ENCODE measurements at places on chromosomes 5 and 9.

GRCh38 chr5:160802592-160802991, 49.4 kb downstream of the ATP10B start:
- no peak for DNase-seq

DNA sequence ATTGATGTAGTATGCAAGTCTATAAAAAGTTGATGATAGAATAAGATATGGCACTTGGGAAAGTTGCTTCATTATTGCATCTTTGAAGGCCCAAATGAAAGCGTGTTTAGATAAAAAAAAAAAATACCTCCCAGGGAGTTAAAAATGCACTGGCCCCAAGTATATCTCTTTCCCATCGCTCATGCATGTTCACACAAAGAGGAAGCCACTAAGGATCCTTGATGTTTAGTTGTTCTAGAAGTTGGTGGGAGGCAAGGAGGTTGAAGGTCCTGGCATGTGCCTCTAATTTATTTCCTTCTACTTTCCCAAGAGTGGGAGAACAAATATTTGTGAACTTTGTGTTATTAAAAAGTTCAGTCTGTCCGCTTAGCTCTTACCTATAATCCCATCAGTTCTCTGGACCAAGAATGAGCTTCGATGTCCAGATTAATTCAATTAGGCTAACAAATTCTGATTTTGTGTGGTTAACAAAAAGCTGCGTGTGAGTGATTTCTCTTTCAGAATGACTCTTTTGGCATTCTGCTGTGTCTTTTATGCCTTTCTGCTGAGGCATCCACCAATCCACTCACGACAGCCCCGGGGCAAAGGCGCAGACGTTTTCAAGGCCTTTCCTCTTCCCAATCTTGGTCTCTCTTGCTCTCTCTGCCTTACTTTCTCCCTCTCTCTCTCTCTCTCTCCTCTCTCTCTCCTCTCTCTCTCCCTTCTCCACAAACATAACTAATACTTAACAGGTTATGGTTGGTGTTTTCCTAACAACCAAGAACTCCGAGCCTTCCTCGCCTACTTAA, 135.1 kb upstream of the ERCC6L2 start:
- no peak for DNase-seq

- peak; percentile 15 for DNase-seq
These were observed 5.4 kb upstream of the FOXI1 start for GRCh38 chr5:170100066-170100943.

DNA sequence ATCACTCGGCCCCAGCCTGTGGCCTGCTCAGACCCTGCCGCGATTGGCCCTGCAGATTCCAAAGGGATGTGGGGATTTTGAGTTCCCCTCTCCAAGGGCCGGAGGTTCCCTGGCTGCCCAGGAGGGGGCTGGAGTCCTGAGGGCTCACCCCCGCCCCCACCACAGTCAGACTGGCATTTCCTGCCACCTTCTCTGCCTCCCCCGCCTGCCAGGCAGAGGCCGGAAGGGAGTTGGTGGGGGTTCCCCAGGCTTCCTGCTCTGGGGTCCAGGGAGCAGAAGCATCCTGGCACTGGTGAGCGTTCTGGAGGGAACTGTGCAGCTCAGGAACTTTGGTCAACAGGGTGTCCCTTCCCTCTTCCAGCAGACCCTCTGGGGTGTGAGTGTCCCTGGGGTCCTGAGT, 70.6 kb downstream of the RXRA start:
- peak; percentile 29 for DNase-seq

GRCh38 chr9:32647671-32648070, 12.2 kb upstream of the TAF1L start:
- no peak for DNase-seq

- no peak for DNase-seq
These were observed 44.1 kb downstream of the STK10 start for GRCh38 chr5:172143875-172144274.

DNA sequence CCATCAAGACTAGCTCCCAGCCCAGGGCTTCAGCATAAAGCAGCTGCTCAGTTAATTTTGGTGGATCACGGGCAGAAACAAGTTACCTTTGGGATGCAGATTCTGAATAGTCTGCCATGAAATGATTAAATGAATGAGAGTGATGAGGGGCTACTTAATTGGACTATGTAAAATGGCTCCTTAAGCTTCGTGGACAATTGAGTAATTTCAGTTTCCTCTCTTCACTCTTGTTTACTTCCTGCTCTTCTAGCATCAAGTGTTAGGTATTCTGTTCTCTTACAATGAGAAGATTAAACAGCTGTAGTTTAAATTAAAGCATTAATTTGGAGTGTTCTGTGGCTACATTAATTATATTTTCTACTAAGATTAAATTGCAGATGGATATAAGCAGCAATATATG, 28.1 kb downstream of the PIK3R1 start:
- DNase-seq: no peak

DNA sequence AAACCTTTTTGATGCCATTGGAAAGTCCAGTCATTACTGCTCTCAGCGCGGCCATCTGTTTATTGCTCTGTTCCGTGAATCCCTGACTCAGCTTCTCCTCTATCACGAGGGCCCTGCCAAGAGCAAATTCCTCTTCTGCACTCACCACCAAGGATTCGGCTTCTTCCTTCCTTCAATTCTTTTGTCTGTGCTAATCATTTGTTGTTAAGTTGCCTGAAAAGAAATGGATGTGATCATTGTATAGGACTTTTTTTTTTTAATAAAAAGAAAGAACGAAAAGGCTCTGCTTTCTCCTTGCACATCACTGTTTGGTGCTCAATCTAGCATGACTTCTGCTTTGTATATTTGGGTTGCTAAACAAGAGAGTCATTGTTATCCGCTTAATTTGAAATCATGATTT, 128.7 kb upstream of the PIK3R1 start:
- DNase-seq: no peak

- DNase-seq: no peak
These were observed 60.1 kb upstream of the UBAC1 start for GRCh38 chr9:136021171-136021871.

DNA sequence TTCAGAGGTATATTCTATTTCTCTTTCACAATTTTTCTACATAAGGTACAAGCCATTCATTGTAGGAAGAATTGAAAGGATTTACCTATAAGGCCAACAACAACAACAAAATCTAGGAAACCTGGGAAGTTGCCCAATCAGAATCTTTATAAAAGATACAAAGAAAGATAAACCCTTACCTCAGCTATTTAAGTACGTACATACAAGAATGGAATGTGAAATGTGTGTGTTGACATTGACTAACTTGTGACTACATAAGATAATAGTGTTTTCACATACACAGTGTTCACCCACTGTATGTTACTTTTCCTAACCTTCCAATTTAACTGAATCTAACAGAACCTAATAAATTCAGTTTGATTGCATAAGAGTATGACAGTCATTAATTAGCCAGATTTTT, 154.1 kb downstream of the ADAMTS6 start:
- DNase-seq: no peak

- DNase-seq: no peak
These were observed 174.5 kb upstream of the MAP3K1 start for GRCh38 chr5:56640763-56641406.

DNA sequence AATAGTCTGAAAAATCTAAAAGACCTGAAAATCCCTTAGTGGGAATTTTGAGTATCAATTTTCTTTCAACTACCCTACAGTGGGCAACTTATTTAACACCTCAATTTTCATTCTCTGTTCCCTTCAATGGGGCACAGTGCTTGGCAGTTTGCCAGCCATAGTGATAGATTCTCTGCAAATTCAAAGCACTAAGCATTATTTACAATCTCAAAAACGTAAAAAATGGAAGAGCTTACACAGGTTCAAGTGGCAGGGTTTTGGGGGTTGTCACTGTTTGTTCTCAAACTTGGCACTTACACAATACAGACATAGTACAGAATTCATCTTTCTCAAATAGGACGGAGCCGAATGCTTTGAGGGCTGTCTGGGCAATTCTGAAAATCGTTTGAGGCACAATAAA, 515.0 kb downstream of the EFNA5 start:
- no peak for DNase-seq

DNA sequence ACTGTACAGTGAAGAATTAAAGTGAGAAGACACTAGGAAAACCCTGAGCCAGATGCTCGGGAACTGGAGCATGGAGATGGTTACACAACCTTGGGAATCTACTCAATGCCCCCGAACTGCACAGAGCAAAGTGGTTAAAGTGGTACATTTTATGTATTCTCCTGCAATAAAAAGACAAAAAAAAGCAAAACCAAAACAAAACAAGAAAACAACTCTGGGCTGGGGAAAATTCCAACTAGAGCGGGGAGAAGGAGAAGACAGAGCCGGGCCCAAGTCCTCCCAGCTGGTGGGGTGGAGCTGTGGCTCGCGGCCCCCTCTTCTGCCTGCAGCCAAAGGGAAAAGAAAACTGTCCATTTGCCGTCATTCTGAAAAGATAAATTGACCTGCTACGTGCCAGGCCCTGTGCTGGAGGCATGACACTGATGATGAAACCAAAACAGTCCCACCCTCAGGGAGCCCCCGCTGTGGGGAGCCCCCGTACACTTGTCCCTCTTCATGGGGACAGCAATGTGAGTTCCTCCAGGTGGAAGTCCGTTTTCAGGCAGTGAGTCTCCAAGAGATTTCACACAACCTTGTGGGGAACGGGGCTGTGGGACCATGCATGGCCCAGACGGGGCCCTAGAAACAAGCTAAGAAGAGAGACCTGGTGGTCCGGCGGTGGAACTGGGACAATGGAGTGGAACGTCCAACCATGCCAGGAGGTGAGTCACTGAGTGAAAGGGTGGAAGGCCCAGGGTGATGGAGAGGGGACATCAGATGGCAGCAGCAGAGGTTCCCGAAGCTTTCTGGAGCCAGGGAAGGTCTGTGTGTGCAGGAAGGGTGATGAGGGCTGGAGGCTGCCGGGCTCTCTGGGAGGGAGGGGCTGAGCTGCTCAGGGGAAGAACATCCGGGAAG, 114.8 kb upstream of the COL5A1 start:
- DNase-seq: no peak

GRCh38 chr5:158055111-158055501, 196.2 kb upstream of the CLINT1 start:
- DNase-seq: no peak

GRCh38 chr9:4760122-4760521, 19.1 kb upstream of the AK3 start:
- DNase-seq: no peak

- DNase-seq: no peak
These were observed 143.6 kb downstream of the ADCY2 start for GRCh38 chr5:7539571-7539970.

GRCh38 chr5:139474890-139475791, 4.3 kb downstream of the SMIM33 start:
- no peak for DNase-seq
